Activated CD8-positive, alpha-beta memory T cell treated with anti-CD3 and anti-CD28 coated beads for 1 hour (primary cell): ENCODE measurements at places on chromosomes 1 and 21.

DNA sequence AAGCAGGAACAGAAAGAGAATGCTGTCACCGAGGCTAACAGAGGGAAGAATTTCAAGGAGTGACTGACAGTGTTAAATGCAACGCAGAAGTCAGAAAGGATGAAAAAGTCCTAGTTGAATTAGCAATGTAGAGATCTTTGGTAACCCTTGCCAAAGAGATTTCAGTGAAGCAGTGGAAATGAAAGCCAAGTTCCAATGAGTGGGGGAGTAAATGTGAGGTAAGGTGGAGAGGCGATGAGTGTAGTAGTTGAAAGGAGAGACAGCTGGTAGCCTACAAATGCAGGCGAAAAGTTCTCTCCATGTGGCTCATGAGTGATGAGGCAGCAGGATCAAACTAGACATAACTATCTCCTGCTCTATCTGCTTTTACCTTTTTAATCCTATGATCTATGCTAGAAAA is 74.6 kb upstream of the IPO9 start:
- no peak for DNase-seq

GRCh38 chr1:201223852-201224665 is 33.4 kb downstream of the IGFN1 start:
- no peak for DNase-seq

DNA sequence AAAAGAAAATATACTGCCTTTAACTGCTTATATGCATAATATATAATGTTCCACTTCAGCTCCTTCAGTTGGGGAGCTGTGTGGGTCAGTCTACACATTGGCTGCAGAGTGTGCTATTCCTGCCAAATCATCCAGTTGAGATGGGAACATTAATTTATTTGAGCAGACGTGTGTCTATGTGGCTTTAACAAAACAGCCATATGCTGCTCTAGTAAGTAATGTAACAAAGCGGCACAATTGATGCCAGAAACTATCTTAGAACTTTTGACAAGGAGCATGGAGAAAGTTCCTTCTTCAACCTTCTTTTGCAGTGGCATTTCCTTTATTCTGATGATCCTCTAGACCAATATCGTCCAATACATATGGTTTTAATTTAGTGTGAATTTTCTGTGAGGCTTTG is 285.9 kb upstream of the C1orf87 start:
- no peak for DNase-seq

- DNase-seq = no peak
Observed at GRCh38 chr1:52751589-52752483, 25.6 kb downstream of the ZYG11B start.

- no peak for DNase-seq
Observed at GRCh38 chr1:113615425-113615824, 143.9 kb downstream of the PHTF1 start.

DNA sequence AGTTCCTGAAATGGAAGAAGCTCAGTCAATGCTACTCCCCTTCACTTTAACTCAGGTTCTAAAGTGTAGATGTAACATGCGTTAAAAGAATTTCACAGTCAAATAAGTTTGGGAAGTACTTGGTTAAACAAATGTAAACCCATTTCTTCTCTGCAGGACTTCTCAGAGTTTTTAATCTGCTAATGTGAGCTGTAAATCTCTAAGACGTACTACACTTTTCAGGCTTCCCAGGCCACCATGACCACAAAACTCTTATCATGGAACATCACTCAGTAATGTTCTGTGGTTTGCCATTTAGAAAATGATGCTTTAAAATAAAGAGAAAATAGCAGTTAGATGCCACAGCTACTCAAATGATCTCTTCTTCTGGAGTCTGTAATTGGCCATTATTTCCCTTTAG is 104.3 kb downstream of the HHIPL2 start:
- no peak for DNase-seq

DNA sequence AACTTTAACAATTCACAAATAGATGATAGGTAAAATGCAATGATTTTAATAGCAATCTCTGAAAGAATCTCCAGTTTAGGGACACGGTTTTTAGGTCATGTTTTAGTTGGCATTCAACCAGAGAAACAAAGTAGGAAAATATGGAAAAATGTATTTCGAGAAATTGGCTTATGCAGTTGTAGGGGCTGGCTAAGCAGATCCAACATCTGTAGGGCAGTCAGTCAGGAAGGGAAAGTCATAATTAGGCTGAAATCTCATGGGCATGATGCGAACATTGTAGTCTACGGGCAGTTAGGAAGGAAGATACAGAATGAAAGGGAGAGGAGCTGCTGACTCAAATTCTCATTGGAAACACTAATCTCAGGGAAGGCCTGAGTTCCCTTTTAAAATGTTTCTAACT is 1276.0 kb upstream of the ADGRL4 start:
- DNase-seq = no peak

DNA sequence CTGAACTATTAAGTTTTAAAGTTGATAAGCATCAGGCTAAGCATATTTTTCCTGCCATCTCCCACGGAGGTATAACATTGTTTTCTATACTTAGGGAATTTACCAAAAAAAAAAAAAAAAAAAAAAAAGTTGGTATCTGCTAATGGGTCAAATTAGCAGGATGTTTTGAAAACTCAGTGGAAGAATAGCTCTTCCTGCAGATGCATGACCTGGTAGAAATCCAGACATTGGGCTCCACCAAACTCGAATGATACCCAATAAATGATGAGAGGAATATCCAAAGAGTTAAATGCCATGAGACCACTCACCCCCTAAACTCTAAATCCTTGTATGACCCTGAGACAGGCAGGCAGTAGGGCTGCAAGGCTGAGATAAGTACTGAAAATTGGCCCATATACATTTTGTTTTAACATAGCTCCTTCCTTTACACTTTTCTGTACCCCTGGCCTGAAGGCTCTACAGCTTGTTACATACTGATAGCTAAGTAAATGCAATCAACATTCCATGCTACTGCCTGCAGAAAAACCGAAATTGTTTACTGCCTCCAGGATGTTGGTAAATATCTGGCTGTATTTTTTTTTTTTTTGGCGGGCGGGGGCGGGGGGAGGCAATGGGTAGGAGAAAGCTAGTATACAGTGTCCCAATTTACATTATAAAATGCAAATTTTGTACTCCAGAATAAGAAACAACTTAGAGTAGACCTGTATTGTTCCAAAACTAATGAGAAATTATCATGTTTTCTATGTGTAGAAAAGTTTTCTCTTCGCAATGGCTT is 57.6 kb downstream of the NFIA start:
- DNase-seq = no peak

DNA sequence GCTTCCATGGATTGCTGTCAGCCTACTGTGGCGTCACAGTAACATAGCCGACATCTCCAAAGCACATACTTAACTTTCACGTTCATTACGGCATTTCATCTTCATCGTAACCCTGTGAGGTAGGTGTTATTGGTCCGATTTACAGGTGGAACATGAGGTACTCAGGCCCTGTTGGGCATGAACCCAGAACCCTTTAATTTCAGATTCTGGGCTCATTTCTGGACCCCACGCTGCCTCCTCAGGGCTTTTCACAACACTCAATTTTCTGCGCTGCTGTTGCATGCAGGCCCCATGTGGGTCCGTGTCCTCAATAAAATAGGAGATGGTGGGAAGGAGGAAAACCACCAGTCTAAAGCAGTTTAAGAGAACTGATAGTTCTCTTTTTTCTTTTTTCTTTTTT is 39.6 kb downstream of the UBE2T start:
- no peak for DNase-seq

GRCh38 chr1:115877511-115877910 is 36.6 kb upstream of the NHLH2 start:
- no peak for DNase-seq

GRCh38 chr1:6419397-6419803 is 319 bp downstream of the HES2 start:
- no peak for DNase-seq

DNA sequence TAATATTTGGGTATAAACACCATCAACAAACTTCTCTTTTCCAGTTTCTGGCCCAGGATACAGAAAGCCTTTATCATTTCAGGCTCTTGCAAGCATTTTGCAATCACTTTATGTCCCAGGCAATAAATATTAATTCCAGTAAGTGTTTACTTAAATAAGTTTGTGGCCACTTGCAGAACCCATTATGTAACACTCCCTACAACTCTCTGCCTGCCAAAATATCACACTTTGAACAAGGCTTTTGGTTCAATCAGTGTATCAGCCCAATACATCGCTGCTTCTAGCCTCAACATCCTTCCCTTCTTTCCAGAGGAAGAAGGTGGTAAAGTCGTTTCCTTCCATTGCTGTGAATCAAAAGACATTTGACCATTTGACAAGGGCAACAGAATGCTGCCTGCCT is 203.0 kb upstream of the USP25 start:
- no peak for DNase-seq

- no peak for DNase-seq
Observed at GRCh38 chr1:171140401-171140800, 44.7 kb upstream of the FMO2 start.

DNA sequence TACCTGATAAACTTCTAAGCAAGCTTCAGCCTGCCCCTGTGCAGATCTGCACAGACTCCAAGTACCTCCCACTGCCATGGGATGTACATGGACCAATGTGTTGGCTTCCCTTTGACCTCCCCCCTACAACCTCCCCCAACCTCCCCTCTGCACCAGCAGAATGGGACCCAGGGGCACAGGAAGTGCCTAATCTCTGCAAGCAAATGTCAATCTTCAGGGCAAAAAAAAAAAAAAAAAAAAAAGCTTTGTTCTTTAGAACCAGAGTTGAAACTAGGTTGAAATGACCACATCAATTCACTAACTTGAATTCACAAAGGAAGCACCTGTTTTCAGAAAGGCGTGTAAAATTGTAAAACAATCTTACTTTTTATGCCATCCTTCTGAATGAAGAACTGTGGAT is 53.9 kb upstream of the TIAM1 start:
- DNase-seq = peak; percentile 11

- DNase-seq = no peak
Observed at GRCh38 chr1:149942207-149942606, 5.5 kb upstream of the MTMR11 start.

GRCh38 chr1:159847231-159847630 is 15.2 kb downstream of the VSIG8 start:
- DNase-seq = no peak

DNA sequence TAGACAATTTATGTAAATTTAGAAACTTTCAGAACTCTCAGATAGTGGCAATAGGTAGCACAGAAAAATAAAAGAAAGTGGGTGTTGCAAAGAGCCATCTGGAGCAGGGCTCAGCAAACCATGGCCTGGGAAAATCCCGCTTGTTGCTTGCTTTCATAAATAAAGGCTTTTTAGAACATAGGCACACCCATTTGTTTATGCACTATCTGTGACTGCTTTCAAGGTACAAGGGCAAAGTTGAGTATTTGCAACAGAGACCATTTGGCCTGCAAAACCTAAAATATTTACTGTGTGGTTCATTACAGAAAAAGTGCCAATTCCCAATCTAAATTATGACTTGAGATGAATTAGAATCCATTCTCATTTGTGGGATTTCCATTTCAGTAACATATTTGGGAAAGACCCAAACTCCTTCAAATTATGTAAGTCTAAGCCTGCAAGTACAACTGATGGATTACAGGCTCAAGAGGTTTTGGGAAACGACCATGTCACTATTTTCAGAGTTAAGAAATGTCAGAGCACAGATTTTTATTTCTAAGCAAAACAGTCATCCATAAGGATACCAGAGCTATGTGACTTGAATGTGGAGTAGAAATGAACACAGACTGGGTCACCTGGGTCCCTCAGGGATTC is 43.5 kb upstream of the DPT start:
- DNase-seq = no peak

DNA sequence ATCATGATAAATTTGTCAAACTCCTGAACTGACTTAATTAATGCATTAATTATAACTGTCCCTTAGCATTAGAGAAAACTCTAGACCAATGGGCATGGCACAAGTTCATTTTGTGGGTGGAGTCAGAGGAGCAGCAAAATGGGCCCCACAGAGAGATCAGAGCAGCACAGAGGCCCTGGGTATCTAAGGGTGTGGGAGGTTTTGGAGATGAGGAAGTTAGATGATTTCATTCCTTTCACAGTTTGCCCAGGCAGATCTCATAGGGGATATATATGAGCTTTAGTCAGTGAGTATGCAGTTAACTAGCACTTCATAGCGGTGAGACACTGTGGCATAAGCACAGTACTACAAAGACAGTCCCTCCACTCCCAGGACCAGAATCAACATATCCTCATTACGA is 117.3 kb downstream of the MAB21L3 start:
- no peak for DNase-seq

- no peak for DNase-seq
Observed at GRCh38 chr1:22588899-22589422, 25.7 kb downstream of the EPHA8 start.

- DNase-seq = no peak
Observed at GRCh38 chr1:172298141-172298540, 122.3 kb upstream of the C1orf105 start.

- DNase-seq = no peak
Observed at GRCh38 chr1:207822124-207822601, 70.3 kb downstream of the CD46 start.

DNA sequence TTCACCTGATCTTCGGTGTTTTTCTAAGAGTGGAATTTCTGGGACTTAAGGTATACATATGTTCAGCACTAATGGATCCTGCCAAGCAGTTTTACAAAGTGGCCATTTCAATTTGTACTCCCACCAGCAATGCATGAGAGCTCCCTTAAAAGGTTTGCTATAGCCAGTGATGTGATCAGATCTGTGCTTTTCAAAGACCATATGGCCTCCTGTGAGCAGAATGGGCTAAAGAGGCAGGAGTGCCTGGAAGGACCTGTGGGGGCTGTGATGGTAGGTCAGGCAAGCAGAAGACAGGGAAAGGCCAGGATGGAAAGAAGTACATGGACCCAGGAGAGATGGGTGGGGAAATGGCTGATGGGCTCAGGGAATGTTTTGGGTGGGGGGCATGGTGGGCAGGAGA is 252.7 kb downstream of the DISC1 start:
- no peak for DNase-seq

DNA sequence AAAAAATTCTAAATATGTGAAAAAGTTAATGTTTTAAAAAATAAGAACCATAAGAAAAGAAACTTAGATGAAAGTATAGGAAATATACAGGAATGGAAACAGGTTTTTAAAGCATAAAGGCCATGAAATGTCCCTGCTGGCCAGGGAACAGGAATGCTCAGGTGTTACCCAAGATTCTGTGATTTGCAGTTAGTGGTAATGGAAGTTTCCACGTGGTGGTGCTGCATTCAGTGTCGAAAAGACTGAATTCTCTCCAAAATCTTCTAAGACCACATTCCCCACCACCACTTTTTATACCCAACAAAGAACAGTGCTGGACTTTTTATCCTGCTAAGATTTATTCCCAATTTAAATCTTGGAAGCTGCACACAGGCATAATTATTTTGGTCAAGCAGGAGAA is 126.2 kb downstream of the PRRX1 start:
- DNase-seq = no peak

- DNase-seq = no peak
Observed at GRCh38 chr1:100959502-100960060, 63.7 kb downstream of the SLC30A7 start.

DNA sequence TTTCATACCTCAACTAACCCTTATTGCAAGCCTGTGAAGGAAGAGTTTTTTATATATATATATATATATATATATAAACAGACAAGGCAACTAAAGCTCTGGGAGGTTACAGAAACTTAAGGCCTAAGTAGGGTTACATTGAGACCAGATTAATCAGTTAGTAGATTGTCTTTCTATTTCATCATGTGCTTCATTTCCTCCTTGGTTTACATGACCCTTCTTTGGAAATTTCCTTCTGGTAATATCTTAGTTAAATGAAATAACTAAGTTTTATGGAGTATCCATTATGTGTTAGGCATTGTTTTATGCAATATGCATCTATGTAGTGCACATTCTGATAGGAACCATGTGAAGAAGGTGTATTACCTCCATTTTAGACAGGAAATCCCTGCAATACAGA is 112.7 kb downstream of the FGGY start:
- no peak for DNase-seq

- DNase-seq = no peak
Observed at GRCh38 chr1:39398278-39399021, 93.0 kb upstream of the BMP8A start.
